ENCODE measurements at places on chromosomes 16 and 17.

- DNase-seq: no peak
These were observed 83.0 kb downstream of the N4BP1 start for GRCh38 chr16:48526958-48527331.

DNA sequence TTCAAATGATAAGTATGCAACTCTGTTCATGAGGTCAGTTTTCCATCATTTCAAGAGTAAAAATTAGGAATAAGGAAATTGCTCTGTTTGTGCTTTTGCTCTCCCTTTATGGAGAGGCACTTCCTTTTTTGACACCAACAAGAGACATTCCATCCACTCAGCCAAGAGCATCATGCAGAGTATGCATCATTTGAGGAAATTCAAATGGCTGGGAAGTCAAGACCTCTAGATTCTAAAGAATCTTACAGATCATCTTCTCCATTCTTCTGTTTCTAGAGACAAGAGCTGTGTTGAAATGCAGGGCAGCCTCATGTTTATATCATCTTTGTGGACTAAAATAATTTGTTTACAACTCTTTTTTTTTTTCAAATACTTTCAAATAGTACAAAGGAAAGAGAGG, 669.4 kb downstream of the CDH11 start:
- no peak for DNase-seq

DNA sequence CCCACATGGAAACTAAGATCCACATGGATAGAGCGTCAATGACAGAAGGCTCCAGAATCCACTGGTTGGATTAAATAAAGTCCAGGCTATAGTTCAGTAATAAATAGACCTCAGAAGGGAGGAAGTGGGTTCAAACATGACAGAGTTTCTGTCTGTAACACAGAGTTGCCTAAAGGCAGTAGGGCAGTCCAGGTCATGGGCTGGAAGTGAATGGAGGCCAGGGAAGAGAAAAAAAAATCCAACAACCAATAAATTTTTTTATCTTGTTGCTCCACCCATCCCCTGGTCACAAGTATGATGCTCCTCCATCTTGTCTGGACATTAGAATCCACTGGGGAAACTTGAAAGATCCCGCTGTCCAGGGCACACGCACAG, 92.4 kb downstream of the RGS9 start:
- DNase-seq: no peak

- DNase-seq: no peak
These were observed 23.6 kb downstream of the CENPV start for GRCh38 chr17:16329519-16330271.

DNA sequence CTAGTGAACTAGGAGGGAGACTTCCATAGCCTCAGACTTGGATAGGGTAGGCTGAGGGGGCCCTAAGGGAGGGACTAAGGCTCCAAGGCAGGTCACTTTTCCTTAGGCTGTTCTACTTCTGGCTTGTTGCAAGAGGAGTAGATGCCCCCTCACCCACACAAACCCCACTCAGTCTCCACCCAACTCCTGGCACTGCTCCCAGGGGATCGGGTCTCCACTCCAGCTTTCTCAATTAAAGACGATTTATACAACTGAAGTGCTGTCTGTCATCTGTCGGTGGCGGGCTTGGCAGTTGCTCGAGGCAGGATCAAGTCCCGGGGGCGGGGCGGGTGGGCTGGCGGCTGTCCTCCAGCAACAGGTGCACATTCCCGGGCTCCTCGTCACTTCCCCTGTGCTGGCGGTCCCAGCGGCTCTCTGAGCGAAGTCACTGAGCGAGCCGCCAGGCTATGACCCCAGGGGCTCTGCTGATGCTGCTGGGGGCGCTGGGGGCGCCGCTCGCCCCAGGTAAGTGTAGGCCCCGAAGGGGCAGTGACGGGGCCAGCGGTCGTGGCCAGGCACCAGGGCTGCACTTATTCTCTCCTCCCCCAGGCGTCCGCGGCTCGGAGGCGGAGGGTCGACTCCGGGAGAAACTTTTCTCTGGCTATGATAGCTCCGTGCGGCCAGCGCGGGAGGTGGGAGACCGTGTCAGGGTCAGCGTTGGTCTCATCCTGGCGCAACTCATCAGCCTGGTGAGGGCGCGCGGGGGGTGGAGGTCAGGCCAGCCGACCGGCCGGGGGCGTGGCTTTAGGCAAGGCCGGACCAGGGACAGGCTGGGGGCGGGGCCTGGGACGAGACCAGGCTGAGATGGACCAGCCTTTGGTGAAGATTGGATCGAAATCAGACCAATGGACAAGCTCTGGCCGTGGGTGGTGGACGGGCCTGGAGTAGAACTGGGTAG, at the start of gene CHRNB1:
Gene CHRNB1 (plus strand): TSS at position 380 of the 937 bp plus-strand sequence. CDS start 67 bp downstream, at position 447.
- no peak for DNase-seq

Data from DMS153 (cell line).